Foreskin melanocyte (primary cell): ENCODE measurements at places on chromosomes 2 and 18.

DNA sequence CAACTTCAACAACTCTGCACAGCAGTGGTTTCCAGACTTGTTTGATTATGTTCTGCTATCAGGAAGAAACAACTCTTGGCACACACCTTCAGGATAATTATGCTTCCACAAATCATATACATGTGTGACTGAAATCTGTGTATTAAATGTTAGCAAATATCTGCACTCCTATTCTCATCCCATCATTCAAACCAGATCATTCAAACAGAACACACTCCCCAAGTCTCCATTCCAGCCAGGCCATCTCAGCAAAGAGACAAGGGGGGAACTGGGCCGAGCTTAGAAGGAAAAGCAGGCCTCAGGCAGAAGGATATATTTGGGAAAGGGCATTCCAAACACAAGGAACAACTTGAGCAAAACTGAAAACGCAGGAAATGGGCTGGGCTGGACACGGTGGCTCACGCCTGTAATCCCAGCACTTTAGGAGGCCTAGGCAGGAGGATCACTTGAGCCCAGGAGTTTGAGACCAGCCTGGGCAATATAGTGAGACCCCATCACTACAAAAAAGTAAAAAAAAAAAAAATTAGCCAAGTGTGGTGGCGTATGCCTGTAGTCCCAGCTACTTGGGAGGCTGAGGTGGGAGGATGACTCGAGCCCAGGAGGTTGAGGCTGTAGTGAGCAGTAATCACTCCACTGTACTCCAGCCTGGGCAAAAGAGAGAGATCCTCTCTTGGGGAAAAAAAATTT, 62.7 kb downstream of the ZFP36L2 start:
- no peak for DNase-seq

DNA sequence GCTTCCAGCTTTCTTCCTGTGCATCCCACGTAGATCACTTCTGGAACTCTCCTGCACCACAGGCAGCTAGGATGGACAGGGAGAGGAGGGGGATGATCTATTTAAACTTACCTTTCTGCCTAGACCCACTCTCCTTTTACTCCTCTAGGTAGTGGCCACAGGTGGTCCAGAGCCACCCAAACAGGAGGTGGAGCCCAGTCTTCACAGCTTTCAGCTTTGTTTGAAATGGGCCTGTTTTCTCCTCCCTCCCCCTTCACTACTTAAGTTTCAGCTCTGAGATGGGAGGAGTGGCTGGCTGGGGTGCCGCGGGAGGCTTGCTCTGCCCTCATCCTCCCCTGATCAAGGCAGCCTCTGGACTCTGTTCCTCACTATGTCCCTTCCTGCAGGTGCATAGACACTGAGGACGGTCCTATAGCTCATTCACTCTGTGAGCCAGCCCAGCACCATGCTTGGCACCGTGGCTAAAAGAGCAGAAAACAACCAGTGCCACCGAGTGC, 12.6 kb upstream of the CELF4 start:
- DNase-seq: no peak

- DNase-seq: peak; percentile 18
Measured at GRCh38 chr2:134739879-134740301, 21.1 kb upstream of the TMEM163 start.

GRCh38 chr2:99537910-99538485, 48.2 kb upstream of the REV1 start:
- DNase-seq: no peak

GRCh38 chr18:48164116-48164515, 233.7 kb upstream of the SMAD2 start:
- DNase-seq: no peak

GRCh38 chr2:12177455-12178288, 431.2 kb downstream of the LPIN1 start:
- peak; percentile 61 for DNase-seq

GRCh38 chr18:47062471-47062870, 27.1 kb upstream of the ELOA2 start:
- DNase-seq: no peak

- peak; percentile 58 for DNase-seq
Measured at GRCh38 chr2:219155054-219155644, 5.5 kb downstream of the NHEJ1 start.

DNA sequence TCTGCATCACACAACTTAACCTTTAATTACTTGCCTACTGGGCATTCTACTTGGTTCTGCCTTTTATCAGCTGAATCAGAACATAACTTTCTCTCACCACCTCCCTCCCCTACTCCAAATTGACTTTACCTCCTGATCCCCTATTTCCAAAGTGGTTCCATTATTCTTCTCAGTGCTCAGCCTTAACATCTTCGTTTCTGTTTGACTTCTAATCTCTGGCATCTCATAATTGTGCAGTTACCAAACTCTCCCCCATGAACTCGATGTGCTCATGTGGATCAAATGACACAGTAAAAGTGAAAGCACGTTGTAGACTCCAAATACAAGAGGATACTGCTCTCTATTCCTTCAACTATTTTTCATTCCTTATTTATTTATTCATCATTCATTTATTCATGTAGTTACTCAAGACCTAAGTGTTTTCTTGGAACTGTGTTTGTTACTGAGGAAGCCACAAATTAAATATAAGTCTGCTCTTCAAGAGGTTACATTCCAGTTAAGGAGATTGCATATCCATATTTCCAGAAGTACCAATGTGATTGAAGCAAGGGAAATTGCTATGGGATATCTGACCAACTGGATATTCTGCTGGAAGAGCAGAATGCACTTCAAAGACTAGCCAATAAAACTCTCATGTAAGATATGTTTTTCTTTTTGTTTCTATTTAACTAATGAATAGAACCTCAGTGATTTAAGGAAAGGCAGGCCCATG, 158.8 kb downstream of the TMEFF2 start:
- no peak for DNase-seq

DNA sequence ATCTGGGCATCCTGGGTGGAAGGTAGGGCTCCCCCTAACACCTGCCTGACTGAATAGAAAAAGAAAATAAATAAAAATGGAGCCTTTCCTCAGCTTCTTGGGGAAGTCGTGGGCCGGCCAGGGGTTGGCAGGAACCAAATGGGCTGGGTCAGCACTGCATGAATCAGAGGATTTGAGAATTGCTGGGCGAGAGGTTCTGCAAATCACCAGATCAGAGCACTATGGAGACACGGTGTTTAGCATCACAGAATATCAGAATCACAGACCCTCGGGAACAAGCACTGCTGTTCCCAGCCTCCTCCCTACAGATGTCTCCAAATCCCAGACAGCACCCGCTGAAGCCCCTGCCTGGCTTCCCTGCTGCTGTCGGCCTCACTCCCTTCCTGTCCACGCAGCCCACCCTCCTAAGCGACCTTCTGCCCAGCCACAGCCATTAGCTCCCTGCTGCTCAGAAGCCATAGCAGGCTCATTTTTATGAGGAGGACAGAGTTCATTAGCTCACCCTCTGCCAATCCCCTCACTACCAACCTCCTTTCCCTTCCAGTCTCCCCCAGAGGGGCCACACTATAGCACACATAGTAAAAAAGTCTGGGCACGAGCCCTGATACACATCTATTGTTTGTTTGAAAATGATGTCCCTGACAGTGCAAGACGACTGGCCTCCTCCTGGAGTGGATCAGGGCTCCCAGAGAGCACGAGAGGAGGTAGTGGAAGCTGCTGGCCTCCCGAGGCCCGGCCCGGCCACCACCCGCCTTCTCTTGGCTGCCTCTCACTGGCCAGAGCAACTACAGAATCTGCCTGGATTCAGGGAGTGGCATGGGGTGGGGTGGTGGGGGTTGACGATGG, 64.6 kb upstream of the TAF1B start:
- DNase-seq: no peak

GRCh38 chr2:229445019-229445418, 173.9 kb upstream of the PID1 start:
- DNase-seq: peak; percentile 68

- no peak for DNase-seq
Measured at GRCh38 chr2:84481702-84482101, 22.6 kb upstream of the SUCLG1 start.

- DNase-seq: peak; percentile 72
Measured at GRCh38 chr2:155895016-155895415, 437.5 kb downstream of the NR4A2 start.

GRCh38 chr2:158926478-158926948, 41.9 kb upstream of the TANC1 start:
- no peak for DNase-seq

DNA sequence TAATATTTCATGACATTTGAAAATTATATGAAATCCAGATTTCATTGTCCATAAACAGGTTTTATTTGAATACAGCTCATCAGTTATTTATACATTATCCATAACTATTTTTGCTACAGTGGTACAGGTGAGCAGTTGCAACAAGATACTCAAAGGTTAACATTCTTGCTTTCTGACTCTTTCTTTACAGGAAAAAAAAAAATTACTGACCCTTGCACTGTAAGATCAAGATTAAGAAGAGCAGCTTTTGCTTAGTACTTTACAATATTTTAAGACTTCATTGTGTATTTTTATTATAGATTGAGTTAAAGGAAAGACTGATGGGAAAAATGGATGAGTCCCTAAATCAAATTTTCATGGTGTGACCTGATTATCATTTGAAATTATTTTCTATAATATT, 11.2 kb downstream of the ETAA1 start:
- DNase-seq: no peak

DNA sequence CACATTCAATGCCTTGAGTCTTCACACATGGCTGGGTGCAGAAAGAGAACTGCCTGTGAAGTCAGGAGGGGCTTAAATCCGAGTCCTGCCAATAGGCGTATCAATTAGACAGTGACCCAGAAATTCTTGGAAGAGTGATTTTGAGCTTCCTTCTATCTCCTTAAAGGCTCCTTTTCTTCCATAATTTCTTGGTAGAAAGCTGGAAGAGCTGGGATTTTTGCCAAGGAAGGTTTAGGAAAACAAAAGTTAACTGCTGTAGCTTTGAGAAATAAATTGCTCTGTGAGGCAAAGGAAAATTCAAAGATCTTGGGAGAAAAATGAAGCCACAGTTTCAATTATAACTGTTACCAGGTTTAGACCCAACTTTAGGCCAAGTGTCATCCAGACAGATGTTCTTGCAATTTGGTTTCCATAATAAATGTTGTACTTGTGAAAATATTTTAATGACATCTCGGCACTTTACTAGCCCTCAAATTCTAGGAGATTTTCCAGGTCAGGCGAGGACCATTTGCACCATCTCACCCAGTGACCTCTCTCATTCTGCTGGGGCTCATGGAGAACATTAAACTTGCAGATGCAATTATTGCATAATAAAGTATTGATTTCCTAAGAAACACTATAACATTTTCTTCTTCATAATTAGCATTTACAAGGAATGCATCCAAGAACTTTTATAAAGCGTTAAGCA, 329.7 kb upstream of the MEIS1 start:
- no peak for DNase-seq

GRCh38 chr2:218981390-218981880, 3.5 kb downstream of the FEV start:
- no peak for DNase-seq

- DNase-seq: no peak
Measured at GRCh38 chr2:2839782-2840531, 508.9 kb upstream of the MYT1L start.

DNA sequence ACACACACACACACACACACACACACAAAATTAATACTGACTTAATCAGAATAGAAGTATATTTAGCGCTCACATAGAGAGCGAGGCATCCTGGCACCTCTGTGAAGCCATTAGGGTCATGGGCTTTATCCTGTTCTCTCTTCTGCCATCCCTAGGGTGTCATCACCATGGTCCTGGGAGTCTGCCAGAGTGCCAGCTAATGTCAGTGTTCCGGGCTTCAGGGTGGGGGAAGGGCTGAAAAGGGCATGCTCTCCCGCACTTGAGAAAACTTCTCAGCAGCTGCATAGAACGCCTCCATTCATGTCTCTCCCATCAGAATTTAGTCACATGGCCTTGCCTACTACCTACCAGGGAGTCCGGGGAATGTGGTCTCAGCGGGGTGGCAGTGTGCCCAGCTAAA, 19.7 kb upstream of the DYNC2LI1 start:
- peak; percentile 39 for DNase-seq

GRCh38 chr18:27847412-27847811, 329.5 kb downstream of the CDH2 start:
- DNase-seq: no peak

GRCh38 chr2:67384123-67384822, 12.9 kb upstream of the ETAA1 start:
- DNase-seq: no peak

- no peak for DNase-seq
Measured at GRCh38 chr18:58562146-58562998, 66.5 kb downstream of the ALPK2 start.

GRCh38 chr18:741931-742512, 29.6 kb upstream of the ENOSF1 start:
- DNase-seq: peak; percentile 37

DNA sequence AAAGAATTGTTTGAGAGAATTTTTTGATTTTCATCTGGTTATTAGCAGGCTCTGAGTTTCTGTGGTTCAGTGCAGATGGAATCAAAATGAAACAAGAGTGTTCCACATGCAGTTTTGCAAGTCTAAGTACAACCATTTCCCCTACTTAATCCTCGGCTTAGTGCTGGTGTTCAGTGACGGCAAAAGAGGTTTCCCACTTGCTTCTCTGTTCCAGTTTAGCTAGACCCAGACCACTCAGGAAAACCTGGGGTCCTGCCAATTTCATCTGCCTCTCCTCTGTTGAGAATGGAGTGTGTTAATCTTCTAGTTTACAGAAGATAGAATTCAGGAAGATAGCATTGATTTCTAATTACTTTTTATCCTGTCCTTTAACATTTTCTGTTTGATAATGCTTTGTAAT, 996.2 kb upstream of the FANCL start:
- DNase-seq: no peak

DNA sequence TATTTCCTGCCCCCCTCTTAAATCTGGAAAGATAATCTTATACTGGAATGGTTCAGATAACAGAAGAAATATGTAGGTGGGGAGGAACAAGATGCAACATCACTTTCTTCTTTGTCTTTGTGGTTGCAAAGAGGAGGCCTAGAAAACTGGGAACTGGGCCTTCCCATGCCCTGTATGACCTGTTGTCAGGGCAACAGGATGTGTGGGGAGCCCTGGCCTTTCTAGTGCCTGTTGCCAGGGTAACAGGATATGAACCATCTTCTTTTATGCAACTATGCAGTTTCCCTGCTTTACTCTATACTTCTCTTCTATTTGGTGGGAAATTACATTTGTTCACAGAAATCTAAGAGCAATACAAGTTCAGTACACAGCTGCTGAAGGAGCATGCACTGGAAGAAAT, 79.8 kb upstream of the PDE1A start:
- peak; percentile 5 for DNase-seq

DNA sequence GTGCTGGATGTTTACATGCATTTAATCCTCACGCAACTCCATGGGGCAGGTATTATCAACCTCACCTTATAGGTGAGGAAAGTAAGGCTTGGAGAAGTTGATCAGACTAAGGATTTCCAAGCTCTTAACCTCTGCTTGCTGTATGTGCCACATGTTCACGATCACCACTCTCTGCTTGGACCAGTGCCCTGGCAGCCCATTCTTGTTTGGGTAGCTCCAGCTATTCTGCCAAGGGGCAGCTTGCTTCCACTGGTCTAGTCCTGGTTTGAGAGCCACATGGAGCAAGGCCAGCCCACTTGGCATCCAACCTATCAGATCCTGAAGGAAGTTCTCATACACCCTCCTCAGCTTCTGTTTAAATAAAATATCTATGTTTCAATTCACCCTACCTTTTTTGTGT, 14.3 kb downstream of the PLB1 start:
- no peak for DNase-seq

GRCh38 chr18:27478459-27478858, 293.4 kb upstream of the CHST9 start:
- no peak for DNase-seq

GRCh38 chr2:23953625-23954024, 13.4 kb downstream of the UBXN2A start:
- DNase-seq: no peak

- DNase-seq: peak; percentile 63
Measured at GRCh38 chr18:55385770-55386169, 202.2 kb downstream of the TCF4 start.
